Effector CD4-positive, alpha-beta T cell (primary cell): ENCODE measurements at places on chromosomes 5 and 9.

DNA sequence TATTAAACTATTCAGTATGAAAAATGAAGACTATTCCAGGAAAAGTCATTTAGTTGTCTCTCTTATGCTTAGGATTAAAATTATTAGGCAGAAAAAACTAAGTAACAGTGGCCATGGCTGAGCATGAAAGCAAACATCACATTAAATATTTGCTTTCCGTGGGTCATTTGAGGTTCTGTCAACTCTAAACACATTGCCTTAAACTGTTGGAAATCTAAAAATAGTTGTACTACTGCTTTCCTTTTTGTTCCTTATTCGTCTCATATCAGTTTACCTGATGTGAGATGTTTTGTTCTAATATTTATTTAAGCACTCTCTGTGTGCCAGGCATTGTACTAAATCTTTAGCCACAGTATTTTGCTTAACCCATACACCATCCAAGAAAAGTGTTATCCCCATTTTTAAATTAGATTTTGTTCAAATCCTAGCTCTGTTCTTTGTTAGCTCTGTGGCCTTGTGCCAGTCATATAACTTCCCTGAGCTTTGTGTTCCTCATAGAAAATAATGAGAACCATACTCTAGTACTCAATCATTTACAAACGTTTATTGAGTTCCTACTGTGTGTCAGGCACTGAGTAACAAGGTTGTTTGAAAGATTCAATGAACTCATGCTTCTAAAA, 18.7 kb upstream of the ZNF608 start:
- no peak for DNase-seq

GRCh38 chr5:96741891-96742309, 65.8 kb downstream of the ERAP1 start:
- DNase-seq, result no peak

DNA sequence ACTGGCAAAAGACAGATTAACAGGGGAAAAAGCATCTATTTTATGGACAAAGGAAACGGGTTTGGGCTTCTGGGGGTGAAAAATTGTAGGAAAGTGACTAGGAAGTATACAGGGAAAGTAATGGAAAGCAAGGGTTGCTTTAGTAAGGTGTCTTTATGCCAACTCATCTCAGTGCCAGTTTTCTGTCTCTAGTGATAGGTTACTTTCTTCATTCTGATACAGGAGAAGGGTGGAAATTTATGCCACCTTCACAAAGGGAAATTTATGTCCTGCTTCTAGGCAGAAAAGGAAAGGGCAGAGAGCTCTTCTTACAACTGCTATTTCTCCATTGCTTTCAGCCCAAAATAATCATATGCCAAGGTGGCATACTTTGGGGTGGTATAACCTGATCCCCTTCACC, 20.1 kb upstream of the ERMP1 start:
- no peak for DNase-seq

DNA sequence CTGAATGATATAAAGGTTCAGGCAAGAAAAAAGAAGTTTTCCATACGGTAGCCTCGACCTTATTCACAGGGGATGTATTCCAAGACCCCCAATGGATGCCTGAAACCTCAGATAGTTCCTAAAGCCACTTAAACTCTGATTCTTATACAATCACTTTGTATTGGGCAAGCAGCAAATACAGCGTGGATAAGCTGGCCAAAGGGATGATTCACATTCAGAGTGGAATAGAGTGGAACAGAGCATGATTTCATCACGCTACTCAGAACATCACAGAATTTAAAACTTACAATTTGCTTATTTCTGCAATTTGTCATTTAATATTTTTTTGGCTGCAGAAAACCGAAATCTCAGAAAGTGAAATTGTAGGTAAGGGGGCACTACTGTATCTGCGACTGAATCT, 40.5 kb upstream of the CDH18 start:
- no peak for DNase-seq

DNA sequence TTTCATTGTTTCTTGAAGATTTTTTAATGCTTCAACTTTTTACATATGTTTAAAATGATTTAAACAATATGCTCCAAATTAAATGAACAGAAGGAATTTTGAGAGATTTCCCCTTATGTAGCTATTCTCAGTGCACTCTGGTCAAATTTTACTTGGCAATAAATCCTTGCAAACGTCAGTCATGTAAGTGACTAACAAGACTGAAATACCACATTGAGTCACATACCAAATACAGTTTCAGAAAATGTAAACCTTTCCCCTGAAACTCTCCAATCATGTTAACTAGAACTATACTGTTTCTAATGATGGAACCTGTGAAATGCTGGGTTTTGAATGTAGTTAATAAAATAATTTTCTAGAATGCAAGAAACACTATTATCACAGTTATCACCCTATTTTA, 29.6 kb downstream of the SAR1B start:
- DNase-seq, result no peak

DNA sequence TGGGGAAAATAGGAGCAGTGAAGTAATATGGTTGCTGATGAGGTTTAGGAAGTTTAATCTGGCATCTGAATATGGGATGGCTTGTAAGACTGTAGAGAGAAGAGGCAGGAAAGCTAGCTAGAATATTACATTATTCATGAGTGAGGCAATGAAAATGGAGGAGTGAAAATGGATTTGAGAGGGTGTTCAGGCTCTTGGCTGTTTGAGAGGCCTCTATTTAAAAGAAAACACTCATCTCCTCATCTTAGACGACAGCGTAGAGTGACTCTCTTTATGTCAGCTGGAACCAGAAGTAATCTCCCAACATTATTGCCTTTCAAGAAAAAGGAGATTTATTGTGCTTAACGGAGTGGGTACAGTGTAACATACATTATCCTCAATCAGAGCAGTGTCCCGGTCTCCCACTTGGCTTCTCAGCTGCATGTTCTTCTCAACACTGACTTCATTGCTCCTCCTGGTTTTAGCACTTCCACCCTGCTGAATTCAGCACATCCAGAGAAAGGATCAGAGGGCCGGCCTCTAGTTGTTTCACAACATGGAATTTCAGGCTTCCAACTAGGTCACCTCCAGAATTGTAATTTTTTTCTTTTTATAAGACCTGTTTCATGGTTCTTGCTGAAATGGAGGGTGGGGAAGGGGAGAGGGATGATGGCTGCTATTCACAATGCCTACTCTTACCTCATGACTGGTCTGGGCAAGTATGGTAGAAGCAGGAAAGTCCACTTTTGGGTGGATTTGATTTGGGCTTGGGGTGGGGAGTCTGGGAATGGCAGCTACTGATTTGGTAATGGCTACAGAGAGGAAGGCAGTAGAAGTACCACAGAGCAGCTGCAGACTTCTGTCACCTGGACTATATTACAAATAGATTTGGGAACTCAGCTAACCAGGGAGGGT, 52.9 kb upstream of the KIAA1958 start:
- no peak for DNase-seq
